ENCODE measurements at places on chromosomes 5 and 9.

DNA sequence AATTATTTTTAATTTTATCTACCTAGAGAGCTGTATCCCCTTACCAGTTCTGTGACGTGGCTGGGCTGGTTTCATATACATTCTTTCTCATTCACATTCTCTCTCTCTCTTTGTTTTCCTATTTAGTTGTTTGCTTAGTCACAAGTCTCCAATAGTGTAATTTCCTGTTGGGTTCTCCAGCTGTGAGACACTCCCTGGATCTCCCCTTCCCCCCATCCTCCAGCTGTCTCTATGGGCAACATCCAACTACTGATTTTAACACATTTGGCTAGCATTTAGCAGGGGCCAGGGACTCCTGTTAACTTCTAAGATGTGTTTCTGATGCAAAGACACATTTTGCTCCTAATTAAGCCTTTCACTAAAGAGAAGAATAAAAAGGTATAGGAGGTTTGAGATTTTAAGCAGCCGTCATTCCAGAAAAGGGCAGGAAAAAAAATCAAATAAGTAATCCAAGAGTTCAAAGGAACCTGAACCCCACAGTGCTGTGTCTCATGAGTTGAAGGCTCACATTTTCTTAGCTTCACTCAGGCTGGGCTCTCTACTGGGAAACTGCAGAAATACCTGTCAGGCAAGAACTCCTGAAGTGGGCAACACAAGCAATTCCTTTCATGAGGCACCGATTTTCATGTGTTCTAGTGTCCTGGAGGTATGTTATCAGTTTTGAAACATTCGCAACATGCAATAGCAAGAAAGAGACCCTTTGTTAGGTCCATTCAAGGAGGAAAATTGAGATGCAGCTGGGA, 198.7 kb upstream of the C9orf72 start:
- DNase-seq = no peak

DNA sequence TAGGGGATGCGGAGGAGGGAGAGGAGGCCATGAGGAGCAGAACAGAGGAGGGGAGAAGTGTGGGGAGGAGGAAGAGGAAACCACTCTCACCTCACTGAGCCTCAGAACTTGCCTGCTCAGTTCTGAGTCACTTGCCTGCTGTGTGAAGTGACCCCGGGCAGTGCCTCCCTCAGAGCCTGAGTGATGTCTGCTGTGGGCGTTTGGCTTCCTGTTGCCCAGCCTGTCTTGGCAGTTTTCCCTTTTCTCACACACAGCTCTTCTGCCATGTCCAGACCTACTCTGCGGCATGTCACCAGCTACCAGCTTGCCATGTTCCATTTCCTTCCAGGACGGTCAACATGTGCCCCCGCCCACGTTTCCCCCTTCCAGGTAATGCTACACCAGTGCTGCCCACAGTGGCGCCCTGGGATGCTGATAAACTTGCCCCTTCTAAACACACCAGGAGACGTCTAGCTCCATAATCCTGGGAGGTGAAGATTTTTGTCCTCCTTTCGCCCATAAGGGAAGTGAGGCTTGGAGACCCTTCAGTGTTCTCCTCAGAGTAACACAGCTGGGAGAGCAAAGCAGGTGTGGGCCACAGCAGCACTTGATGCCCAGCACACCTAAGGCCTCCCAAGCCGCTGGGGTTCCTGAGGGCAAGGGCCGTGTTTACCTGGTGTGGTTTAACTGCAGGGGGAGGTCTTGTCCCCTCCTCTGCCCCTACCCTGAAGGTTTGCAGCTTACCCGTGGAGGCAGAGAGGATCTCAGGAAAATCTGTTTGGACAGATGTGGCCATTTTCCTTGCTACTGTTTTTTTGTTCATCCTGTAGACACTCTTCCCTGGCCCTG, 63.8 kb upstream of the RNF130 start:
- DNase-seq = no peak

GRCh38 chr5:75306746-75307145, 30.3 kb upstream of the HMGCR start:
- no peak for DNase-seq

GRCh38 chr9:33202018-33202417, 34.9 kb upstream of the B4GALT1 start:
- DNase-seq = no peak

DNA sequence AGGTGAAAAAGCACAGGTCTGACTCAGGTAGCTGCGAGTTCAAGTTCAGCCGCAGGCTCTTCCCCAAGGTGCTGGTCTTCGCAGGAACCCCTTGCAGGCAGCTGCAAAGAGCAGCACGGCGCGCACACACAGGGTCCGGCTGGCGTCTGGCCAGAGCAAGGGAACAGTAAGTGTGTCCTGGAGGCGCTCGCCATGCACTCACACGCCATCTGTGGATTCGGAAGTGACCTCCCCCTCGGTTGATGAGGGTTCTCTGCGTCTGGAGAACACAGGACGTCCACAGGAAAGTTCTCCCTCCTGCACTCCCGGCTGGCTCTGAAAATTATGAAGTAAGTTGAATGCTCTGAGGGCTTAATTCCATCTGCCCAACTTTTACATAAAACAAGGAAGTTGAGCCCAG, 14.0 kb upstream of the EGFL7 start:
- no peak for DNase-seq

DNA sequence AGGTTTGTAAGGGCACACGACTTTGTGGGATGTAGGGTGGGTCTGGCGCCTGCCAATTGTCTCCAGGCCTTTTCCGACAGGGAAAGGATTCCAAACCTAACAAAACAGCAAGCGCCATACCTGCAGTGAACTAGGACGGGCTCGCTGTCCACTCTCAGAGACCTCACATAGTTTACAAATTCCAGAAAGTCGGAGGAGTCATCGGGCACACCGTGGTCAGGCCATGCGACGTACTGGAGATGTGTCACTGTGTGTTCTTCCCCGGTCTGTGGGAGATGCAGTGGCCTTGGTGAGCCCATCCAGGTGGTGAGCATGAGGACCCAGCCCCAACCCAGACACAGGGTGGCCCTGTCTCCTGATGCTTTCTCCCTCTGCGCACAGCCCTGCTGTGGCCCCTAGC, 61.3 kb upstream of the EPB41L4B start:
- no peak for DNase-seq

All from stimulated activated CD8-positive, alpha-beta memory T cell treated with anti-CD3 and anti-CD28 coated beads, Interleukin-15, amount 100 ng/mL, for 1 hour (primary cell).